Fibroblast of upper back skin (primary cell): ENCODE measurements at places on chromosomes 13 and 19.

DNA sequence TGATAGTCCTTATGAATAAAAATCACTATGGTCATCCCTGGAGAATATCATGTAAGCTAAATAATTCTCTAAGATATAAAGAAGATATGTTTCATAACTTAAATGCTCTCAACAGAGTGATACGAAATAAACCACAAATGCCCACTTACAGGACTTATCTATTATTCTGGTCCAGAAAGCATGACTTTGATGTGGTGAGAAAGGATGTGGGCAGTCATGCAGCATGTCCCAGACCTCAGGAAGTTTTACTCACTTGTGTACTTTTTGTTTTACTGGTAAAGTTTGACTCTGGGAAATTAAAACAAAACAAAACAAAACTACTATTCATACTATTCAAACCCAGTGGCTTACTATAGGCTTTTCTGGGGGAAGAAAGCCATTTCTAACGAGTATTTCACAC is 483.2 kb upstream of the SLITRK6 start:
- DNase-seq, result peak; percentile 0

GRCh38 chr19:31098836-31099235 is 250.4 kb downstream of the TSHZ3 start:
- no peak for DNase-seq

- no peak for DNase-seq
Measured at GRCh38 chr13:30510091-30510490, 44.4 kb upstream of the HMGB1 start.

- DNase-seq, result peak; percentile 85
Measured at GRCh38 chr19:49442771-49443365, 1.5 kb upstream of the SLC17A7 start.
